ENCODE measurements at places on chromosomes 1 and 21.

DNA sequence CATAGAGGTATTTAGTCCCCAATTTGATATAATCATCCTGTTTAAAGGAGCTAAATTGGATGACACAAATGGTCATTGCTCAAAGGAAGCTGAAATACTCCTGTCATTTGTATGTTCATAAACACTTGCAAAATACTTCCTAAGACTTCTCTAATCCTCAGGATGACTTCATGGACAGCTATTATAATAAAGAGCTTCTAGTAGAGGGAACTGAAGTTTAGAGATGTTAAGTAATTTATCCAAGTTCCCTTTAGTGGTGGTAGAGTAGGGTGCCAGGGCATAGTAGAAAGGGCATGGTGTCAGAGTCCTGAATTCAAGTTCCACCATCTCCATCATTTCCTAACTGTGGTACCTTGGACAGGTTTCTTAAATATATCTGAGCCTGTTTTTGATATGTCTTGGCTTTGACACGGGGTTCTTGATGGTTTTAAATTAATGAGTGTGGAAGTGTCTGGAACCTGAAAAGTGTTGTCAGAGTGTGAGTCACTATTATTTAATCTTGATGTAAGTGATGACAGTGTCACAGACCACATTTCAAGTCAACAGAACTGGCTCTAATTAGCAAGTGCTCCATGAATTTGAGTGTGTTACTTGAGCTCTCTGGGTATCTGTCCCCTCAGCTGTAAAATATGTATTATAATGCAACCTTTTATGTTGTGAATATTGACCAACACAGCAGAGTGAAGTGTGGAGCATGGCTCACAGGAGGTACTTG is 12.1 kb upstream of the GBP6 start:
- no peak for DNase-seq

DNA sequence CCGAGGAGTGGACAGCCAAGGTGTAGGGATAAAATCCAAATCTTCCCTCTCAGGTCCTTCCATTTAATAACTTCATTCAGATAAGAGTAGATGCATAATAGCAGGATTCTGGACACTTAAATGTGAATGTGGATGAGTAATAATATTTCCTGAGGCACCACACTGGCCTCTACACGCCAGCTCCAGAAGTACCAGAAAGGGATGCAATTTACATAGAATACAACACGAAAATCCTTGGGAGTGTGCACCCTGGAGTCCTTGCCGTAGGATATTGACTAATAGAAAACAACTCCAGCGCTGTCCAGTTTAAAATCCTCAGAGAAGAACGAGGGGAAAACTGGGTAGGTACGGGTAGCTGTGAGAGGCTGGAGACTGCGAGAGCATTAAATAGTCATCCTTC is 6.9 kb downstream of the PLXNA2 start:
- no peak for DNase-seq

- no peak for DNase-seq
Measured at GRCh38 chr1:56972976-56973375, 7.2 kb upstream of the C8B start.

- DNase-seq = no peak
Measured at GRCh38 chr1:221089273-221089672, 210.0 kb downstream of the HLX start.

DNA sequence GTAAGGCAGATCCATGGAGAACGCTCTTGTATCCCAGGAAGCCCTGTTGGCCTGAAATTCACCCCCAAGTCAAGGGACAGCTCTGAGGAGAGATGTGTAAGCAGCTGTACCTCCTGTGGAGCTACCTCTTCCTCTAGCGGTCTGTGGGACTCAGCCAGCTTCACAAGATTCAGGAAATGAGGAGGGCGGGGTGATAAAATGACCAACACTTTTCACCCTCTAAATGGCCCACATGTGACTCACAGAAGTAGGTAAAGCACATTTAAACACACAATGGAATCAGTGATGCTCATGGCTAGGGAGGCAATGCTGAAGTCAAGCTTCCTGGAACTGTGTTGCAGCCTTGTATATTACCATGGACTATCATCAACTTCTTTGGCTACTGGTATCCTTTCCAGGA is at the start of gene SH2D1B:
Gene SH2D1B, minus strand, starts transcription at position 135 of the 400 bp plus-strand sequence. Its CDS starts 120 bp downstream, at position 15.
- DNase-seq = no peak

DNA sequence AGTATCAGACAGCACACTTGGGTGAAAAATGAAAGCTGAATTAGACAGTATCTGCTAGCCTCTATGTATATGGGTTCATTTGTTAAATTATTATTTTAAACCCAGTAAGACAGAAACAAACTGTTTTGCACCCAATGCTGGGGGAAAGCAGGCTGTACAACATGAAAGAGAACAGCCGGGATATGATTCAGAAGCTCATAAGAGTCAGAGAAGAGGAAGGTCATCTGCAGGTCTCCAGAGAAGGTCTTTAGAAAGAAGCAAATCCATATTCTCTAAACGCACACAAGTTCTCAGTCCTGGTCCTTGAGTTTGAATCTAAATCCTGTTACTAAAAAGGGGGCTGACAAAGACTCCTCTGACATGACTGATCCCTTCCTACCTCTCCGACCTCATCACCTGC is 155.1 kb downstream of the SIPA1L2 start:
- DNase-seq = no peak

DNA sequence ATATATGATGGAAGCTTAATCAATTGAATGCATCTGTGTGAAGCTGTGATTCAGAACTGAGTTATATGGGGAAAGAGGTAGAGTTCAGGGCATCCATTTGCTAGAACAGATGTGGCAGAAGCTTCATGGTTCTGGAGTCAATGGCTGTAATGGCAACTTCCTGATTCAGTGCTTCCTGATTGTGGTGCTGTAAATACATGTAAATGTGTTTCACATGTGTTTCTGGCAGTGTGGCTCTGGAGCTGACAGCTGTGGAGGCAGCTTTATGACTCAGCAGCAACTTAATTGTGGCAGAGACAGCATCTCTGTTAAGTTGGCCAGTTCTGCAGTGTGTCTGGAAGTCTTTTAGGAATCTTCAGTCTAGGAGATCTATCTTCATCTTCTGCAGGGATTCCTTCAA is 226.6 kb upstream of the ZRANB2 start:
- no peak for DNase-seq

DNA sequence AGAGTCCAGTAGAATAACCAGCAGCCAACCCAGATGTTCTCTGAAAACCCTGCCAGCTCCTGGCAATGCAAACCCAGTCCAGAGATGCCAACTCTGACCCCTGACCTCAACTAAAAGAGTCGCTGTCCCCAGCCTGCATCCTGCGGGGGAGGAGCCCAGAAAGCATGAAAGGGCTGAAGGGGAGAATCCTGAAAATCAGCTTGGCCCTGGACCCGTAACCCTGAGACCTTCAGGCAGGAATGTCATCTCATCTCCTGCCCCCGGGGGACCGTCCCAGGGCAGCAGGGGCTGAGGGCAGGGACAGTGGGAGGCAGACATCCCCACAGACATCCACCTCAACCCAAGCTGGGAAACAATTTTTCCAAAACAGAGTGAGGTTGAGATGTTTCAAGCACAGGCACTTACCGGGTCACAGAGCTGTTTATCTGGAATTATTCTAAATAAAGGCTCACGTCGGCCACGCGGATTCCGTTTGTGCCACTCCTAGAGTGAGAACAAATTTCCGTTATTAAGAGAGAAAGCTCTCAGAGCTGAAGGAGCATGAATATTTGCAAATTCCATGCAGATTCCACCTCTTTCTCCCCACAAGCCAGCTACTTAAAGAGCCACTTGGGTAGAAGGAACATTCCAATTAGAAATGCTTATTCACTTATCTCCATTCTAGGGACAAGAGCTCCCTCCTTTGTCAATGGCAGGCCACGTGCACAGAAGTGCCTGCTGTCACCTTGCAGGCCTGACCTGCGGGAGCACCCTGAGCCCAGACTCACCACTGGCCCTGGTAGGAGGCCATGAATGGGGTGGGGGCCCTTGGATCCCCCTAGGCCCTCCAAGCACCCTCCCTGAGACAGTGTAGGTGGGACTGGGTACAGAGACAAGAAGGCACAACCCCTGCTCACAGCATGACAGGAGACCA is 240.1 kb downstream of the NPHP4 start:
- no peak for DNase-seq

DNA sequence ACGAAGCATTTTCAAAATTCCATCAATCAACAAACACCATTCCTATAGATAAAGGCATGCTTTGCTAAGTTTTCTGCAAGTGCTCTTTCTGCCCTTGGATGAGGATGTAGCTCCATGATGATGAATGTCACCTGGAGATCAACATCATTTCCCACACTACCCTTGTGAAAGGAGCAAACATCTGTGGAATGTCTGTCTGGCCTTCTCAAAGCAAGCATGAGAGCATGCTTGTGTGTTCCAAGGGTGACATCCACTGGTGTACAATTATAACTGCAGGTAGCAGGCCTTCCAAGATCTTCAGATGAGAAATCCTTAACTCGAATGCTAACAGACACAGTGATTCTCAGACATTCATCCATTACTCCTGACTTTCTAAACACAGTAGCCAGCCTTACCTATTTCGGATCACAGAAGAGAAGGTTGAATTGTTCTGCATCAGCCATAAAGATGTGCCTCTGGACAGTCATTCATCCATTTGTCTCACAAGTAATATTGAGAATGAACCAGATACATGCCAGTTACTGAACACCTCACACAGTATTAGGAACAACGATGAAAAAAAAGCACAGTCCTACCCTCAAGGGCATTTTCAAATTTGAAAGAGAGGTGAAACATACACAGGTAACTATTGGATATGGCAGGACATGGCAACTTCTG is 162.4 kb downstream of the TPR start:
- no peak for DNase-seq

- DNase-seq = no peak
Measured at GRCh38 chr21:40633048-40633447, 213.9 kb downstream of the DSCAM start.

DNA sequence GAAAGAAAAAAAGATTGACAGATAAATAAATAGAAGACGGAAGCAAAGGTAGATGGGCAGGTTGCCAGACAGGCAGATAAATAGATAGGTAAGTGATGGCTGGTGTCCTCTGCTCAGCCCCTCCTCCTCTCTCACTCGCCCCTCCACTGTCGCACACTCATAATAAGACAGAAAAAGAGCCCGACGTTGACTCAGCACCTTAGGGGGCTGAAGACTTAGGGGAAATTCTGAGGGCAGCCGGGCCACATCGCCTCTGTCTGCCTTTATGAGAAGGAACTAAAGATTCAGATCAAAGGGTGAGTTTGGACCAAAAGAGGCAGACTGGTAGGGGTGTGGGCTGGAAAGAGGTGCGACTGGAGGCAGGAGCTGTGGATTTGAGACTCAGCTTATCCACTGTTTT is 158.1 kb upstream of the IGSF21 start:
- DNase-seq = no peak

GRCh38 chr1:44483089-44483874 is 78.2 kb downstream of the RNF220 start:
- no peak for DNase-seq
